ENCODE measurements at places on chromosomes 11 and 22. TPM values are rescaled to one million over a fixed set of nuclear protein-coding genes. Genes with fewer than 3 reads are reported as not detected.

MAPK1 gene
- 97.0 TPM for total RNA-seq

MFNG gene
- 221 TPM for total RNA-seq

CCDC89 gene
- not detected for total RNA-seq

APOBEC3B gene
- total RNA-seq: not detected

- no peaks in the 10 kb centered on the region for H3K36me3 ChIP-seq
- H3K4me1 ChIP-seq: peaks cover 21% of the 10 kb centered on the region
- peak overlapping the region; percentile 15 for H3K4me3 ChIP-seq
- H3K27ac ChIP-seq: peak overlapping the region; percentile 83
- H3K27me3 ChIP-seq: no peaks in the 10 kb centered on the region
- DNase-seq: peak; percentile 93
These were observed 30.5 kb downstream of the CTNND1 start for GRCh38 chr11:57792060-57792541.

- H3K4me1 ChIP-seq: peaks cover 93% of the 10 kb centered on the region
- H3K27me3 ChIP-seq: no peaks in the 10 kb centered on the region
- H3K27ac ChIP-seq: peak overlapping the region; percentile 83
- DNase-seq: no peak
- no peaks in the 10 kb centered on the region for H3K36me3 ChIP-seq
- peak overlapping the region; percentile 13 for H3K4me3 ChIP-seq
These were observed 12.4 kb downstream of the GRAP2 start for GRCh38 chr22:39913321-39913720.

DNA sequence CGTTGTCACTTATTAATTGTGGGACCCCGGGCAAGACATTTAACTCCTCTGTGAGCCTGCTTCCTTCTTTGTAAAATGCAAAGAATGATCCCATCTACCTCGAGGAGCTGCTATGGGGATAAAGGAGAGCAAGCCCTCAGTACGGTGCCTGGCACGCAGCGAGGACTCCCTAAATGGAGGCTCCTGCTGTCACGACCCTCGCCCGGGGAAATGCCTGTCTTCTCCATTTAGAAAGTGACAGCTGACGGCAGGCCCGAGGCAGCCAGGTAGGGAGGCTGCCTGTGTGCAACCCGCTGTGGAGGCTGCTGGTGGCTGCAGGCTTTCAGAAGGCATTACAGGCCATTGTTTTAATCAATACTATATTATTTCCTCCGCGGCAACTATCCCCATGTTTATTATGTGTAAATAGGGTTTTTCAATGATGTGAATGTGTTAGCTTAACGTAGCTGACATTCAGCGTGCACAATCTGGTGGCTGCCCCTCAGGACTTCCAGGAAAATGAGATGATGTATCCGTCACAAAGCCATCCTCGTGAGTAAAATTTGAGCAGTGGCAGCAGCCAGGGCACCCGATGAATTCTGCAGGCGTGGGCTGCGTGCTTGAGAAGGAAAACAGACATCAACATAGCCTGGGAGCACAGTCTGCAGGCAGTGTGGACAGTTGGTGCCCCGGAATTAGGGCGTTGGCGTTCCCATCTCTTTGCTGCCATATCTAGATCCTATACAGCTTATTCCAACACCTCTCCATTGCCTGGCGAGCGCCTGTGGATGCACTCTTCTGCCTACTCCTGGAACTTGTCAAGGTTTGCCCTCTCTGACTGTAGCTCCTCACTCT, 228.3 kb downstream of the ST3GAL4 start:
- no peaks in the 10 kb centered on the region for H3K4me1 ChIP-seq
- H3K36me3 ChIP-seq: no peaks in the 10 kb centered on the region
- no peak for DNase-seq
- no peak overlapping the region for H3K4me3 ChIP-seq

- H3K4me3 ChIP-seq: no peak overlapping the region
- H3K27ac ChIP-seq: no peak overlapping the region
These were observed 2.8 kb downstream of the ARSA start for GRCh38 chr22:50625131-50625567.

DNA sequence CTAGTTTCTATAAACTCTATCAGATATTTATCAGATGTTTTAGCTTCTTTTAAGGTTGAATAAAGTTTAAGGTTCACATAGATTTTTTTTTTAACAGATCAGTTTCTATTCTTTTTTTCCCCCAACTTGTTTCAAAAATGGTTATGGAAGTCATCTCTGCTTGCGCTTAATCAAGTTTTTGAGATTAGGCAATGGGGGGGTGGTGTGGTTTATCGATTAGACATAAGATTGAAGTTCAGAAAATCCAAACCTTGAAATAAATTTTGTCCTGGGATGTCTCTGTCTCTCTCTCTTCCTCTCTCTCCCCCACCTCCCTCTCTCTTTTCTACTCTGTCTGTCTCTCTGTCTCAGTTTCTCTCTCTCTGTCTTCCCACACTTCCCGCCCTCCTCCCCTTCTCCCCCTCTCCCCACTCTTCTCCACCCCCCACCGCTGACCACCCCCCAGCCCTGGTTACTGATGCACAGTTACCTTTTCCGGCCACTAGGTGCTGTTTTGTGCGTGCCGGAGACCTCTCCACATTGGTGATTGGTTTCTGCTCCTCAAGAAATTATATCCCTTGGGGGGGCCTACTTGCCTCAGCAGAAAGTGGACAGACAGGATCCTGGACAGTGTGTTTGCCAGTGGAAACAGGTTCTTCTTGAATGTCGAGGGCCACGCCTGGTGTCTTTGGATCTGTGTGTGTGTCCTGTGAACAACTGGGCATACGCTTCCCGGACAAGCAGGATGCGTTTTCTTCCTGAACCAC, 29.7 kb upstream of the ANO1 start:
- no peak overlapping the region for H3K4me3 ChIP-seq
- no peaks in the 10 kb centered on the region for H3K4me1 ChIP-seq
- H3K27ac ChIP-seq: no peak overlapping the region
- no peak for DNase-seq

Measured in naive thymus-derived CD4-positive, alpha-beta T cell (primary cell).